Stimulated activated CD4-positive, alpha-beta T cell treated with anti-CD3 and anti-CD28 coated beads, TNF-alpha, amount 100 ng/mL, for 48 hours (primary cell): ENCODE measurements at places on chromosomes 1 and 21.
A peak's percentile ranks its signal among the peaks of the same experiment; 100 is the strongest.

DNA sequence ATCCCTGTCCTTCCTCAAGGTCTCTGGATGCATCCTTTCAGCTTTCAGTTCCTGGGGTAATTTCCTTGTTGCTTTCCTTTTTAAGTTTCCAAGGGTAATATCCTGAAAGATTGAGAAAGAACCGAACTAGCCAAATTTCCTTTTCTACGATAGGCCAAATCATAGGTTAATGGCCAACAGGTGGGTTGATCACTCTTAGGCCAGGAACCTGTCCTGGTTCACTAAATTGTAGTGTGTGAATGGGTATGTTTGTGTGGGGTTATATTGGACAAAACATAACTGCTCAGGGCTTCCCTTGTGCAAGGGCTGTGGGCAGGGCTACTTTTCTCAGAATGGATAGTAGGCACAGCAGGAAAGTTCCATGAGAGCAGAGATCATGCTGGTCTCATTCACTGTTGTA lies 17.1 kb downstream of the UBE2T start:
- no peak for DNase-seq

GRCh38 chr1:183598386-183598785 lies 8.1 kb upstream of the NCF2 start:
- no peak for DNase-seq

DNA sequence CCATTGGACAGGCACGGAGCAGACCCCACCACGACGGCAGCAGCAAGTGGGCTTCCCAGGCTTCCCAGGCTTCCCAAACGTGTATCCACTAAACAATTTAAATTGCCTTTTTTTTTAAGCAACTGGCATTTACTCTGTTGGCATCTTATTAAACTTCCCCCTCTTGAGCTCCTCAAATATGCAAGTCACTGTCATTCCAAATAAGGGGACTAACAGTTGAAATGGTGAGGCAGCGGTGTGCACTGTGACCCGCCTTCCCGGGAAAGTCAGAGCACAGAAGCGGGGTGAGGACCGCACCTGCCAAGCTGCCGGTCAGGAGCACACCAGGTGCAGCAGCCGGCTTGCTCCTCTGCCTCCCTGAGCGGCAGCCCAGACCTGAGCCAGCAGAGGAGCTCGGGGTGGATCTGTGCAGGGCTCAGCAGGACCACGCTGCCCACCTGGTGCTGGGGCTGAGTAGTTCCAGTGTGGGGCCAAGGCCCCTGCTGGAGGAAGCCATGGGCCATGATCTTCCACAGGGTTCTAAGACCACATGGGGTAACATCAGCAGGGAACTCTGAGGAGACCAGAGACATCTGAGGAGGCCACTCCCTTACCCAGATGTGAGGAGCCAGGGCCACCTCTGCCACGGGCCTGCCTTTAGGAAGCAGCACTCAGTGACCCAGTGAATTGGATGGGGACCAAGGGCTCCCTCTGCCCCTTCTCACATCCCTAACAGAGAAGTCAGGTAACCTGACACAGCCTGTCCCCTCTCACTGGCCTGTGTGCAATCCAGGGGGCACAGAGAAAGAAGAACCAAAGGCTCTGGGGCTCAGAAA lies 245.4 kb downstream of the NPHP4 start:
- no peak for DNase-seq

GRCh38 chr1:223486932-223487886 lies 94.0 kb downstream of the CCDC185 start:
- DNase-seq, result no peak

DNA sequence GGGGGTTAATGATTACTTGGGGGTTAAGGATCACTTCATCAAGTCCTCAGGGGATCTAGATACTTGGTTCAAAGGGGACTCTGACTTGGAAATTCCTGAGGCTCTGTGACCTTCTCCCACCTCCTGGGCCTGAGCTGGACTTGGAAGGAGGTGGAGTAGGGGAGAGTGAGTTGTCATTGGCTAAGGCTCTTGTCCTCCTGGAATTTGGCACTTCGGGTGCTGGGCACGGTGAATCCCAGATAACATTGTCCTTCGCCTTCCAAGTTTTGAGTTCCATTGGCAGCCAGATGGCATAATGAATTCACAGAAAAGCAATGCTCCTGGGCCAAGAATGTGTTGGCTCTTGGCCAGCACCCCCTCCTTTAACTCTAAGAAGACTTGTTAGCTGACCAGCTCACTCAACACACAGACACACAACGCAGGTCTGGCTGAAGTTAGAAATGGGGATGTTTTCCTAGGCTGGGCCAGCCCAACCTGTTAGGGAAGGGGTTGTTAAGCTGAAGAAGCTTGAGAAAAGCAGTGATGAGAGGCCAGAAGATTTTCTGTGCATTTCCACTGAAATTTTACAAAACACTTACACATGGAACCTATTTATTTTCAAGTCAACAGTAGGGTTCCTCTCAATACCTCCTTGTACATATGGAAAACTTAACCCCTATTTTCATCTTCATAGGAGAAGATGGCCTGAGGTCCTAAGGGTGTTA lies 29.7 kb downstream of the SLC26A9 start:
- no peak for DNase-seq

- no peak for DNase-seq
These were observed 885 bp downstream of the AHCYL1 start for GRCh38 chr1:109985247-109986053.

DNA sequence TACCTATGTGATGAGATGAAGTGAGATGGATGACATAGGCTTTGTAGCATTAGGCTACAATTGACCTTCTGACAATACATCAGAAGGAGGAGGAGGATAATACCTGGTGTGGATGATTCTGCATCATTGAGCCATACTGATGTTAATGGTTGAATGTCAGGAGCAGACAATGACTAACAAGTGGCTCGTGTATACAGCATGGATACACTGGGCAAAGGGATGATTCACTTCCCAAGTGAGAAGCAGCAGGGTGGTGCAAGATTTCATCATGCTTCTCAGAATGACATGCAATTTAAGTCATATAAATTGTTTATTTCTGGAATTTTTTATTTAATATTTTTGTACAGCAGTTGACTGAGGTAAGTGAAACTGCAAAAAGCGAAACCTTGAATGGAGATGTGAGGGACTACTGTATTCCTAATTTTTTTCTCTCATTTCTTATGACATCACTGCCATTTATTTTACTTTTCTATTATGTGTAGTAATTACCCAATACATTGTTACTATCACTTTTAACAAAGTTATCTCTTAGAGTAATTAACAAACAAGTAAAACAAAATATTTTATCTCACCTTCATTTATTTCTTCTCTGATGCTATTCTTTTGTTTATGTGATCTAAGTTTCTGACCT lies 34.4 kb upstream of the COP1 start:
- no peak for DNase-seq

DNA sequence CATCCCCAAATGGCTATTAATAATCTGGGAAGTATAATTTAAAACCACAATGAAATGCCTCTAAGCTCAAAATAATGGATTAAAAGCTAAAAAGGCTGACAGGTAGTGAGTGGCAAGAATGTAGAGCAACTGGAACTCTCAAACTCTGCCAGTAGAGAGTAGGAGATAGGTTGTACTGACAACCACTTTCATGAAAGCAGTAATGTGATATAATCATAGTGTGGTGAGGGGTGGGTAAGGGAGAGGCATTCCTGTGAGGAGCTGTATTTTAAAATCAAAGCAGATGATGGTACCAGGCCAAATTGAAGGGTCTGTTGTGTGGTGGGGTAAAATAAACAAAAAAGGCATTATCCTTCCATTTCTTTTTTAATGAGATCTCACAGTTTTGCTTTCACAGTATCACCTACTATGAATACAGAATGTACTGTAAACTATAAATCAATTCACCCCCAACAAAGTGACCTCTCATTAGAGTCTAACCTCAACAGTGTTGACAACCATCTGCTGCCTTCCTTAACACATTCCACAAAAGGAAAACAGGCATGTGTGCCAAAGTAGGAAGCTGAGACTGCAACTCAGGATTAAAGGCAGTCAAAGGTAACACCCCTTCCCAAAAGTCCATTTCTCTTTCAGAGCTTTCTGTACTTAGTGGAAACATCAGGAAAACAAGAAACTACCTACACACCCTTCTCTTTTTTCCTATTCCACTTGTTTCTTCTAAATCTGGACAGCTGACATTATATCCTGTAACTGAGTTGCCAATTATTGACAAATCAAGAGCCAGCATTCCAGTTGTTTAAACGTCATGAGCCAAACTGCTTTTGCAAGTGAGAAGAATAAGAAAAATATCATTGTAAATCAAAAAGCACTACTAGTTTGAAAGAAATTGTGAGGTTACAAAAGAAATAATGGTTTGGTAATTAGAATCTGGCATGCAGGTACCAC lies 130.8 kb downstream of the FAF1 start:
- DNase-seq, result no peak

- DNase-seq, result peak; percentile 79
These were observed 12.5 kb upstream of the SARS1 start for GRCh38 chr1:109201123-109201703.

- peak; percentile 57 for DNase-seq
These were observed 572 bp upstream of the SRSF10 start for GRCh38 chr1:23980728-23981070.
